ENCODE measurements at places on chromosomes 1 and 21. TPM values are rescaled to one million over a fixed set of nuclear protein-coding genes. Genes with fewer than 3 reads are reported as not detected.
A peak's percentile ranks its signal among the peaks of the same experiment; 100 is the strongest.

DNA sequence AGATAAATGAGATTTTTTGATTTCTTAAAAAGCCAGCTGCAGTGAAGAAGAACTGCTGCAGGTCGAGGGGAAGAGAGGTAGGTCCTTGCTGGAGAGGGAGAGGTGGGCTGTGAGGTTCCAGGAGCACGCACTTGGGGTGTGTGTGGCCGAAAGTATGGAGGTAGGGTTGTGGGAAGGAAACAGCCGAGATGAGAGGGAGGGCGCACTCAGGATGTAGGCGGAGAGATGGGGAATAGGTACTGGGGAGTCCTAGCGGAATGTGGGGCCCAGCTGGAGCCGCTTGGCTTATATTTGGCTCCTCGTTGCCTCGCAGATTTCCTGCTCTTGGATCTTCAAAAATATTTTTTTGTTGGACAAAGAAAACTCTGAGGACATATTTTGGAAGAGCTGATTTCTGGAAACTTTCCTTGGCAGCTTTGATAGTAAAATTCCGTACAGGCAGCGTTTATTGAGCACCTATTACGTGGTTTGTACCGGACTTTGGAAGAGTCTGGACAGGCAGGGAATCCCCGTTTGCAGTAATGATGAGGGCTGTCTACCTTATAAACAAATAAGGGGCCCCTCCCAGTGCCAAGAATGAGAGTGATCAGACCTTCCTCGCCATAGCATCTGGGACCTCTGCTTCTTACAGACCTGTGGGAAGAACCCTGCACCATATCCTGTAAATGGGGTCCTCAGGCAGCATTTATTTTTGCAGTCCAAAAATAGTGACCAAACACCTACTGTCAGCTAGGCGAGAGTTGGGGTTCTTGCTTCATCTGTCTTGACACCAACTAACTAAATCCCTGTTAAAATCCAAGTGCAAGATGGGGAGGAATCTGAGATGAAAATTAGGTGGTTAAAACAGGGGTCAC is 1.5 kb downstream of the LRRC8D start:
- DNase-seq, result no peak

DNA sequence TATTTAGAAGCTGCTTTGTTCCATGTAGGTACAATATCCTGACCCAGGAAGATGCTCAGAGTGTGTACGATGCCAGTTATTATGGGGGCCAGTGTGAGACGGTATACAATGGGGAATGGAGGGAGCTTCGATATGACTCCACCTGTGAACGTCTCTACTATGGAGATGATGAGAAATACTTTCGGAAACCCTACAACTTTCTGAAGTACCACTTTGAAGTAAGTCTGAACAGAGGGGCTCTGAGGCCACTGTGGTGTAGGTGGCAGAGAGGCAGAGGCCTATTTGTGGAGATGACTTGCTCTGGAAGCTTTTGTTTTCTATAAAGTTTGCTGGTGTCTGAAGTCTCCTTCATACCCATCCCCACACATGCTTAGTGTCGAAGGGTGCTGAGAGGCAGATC is 26.8 kb downstream of the C8A start:
- DNase-seq, result no peak

- no peak for DNase-seq
These were observed 456.1 kb upstream of the PROX1 start for GRCh38 chr1:213531369-213532310.

The GFI1 gene
- not detected for total RNA-seq

DNA sequence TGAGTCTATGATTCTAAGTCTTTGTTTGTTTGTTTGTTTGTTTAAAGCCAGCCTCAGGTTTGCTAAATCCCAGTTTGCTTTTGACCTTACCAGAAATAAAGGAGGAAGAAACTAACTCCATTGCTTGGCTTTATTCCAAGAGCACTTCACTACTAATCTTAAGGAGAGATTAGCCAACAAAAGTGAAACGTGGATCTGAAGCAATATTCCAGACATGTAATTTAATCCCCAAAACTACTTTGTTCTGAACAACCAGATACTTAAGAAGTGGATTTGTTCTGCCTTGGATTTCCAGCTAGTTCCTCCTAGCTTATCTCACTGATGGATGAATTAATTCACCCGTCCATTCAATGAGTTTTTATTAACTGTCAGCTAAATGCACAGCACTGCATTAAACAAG is 15.9 kb upstream of the CEP350 start:
- no peak for DNase-seq

DNA sequence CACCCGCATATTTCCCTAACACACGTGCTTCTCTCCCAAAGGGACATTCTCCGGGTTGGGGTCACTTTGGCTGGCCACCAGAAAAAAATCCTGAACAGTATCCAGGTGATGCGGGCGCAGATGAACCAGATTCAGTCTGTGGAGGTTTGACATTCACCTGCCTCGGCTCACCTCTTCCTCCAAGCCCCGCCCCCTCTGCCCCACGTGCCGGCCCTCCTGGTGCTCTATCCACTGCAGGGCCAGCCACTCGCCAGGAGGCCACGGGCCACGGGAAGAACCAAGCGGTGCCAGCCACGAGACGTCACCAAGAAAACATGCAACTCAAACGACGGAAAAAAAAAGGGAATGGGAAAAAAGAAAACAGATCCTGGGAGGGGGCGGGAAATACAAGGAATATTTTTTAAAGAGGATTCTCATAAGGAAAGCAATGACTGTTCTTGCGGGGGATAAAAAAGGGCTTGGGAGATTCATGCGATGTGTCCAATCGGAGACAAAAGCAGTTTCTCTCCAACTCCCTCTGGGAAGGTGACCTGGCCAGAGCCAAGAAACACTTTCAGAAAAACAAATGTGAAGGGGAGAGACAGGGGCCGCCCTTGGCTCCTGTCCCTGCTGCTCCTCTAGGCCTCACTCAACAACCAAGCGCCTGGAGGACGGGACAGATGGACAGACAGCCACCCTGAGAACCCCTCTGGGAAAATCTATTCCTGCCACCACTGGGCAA is 59.1 kb downstream of the LACTBL1 start:
- no peak for DNase-seq

The CFHR2 gene
- total RNA-seq, result not detected

DNA sequence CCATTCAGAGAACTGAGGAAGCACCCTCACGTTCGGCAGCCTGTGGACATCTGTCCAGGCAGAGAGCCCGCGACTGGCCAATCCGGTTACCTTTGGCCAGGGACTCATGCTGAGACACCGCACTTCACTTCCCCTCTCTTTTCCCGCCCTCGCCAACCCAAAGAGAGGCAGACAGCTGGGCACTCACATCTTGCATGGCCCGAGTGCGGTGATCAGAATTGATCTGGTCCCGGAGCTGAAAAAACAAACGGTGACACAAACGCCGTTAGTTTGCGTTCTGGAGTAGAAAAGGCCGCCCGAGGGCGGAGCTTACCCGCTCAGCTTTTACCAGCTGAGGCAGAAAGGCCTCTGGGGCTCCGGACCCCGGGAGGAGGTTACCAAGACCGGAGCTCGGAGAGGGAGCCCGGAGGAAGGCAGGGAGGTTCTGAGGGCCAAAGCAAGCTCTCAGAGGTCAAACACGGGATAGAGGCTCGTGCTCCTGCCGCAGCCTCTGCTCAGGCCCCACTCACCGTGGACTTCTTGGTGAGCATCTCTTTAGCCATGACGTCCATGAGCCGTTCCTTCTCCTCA is 376 bp downstream of the SF3A3 start:
- DNase-seq, result peak; percentile 41

- DNase-seq, result peak; percentile 99
These were observed at the start of gene PSRC1 for GRCh38 chr1:109282952-109283747. TSS of gene PSRC1 (minus strand) at chr1:109283145.

DNA sequence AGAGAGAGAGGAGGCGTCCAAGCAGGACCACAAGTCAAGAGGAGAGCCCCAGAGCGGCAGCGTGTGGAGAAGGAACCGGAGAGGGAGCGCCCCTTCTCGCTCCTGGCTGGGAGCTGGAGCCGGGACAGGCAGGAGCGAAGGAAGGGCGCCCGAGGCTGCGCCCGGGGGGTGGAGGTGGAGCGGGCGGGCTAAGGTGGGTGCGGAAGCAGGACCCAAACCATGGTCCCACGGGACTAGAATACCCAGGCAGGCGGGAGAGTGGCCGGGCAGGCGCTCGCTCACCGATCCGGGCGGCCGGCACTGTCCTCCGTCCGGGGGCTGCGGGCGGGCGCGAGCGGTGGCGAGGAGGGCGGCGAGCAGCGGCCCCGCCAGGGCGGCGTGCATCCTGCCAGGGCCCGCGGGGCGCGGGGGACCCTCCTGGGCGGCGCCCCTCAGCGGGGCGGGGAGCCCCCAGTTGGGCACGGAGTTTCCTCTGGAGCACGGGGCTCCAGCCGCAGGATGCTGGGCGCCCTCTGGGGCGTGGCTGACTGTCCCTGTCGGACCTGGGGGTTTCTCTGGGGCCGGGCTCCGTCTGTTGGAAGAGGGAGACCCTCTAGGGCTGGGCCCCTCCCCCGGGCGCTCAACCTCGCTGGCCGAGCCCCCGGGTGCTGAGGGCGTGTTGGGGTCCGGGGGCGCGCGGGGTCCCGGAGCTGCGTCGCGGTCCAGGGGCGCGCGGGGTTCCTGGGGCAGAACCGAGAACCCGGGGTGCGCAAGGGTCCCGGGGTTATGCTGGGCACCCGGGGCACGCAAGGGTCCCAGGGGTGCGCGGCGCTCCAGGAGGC is 569 bp downstream of the TRABD2B start:
- no peak for DNase-seq

GRCh38 chr1:196544617-196545016 is 63.6 kb downstream of the KCNT2 start:
- DNase-seq, result no peak

GRCh38 chr1:43035821-43036741 is 77.4 kb upstream of the SLC2A1 start:
- DNase-seq, result no peak

DNA sequence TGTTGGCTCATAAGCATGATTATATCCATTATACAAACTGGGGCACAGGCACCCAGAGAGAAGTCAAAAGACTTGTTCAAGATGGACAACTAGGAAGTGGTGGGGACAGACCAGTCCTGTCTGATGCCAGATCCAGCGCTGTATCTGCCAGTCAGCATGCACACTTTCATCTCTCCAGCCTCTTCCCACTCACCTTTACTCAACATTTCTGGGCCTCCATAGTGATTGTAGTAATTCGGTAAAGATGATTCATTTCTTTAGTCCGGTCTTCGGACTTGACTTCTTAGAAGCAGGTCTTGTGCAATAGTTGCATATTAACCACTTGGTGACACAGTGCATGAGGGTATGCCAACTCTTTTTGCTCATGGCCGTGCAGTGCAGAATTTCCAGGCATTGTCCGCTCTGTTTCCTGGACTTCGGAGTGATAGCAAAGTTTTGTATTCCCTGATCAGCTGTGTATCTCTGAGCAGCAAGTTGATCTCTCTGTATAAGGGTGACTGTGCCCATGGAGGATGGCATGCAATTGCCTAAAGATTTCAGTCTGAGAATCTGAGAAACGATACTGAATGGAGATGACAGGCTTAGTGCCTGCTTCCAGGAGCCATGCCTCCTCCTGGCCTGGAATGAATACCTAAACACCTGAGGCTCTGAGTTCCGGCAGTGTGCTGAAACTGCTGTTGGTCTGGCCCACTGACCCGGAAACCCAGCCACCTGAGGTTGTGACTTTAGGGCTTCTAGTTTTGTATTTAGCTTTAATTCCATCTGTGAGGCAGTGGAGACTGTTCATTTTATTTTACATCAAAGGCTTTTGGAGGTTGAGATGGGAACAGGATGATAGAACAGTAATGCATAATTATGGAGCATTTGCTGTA is 39.0 kb downstream of the GALNT2 start:
- DNase-seq, result no peak

The PGLYRP4 gene
- not detected for total RNA-seq

DNA sequence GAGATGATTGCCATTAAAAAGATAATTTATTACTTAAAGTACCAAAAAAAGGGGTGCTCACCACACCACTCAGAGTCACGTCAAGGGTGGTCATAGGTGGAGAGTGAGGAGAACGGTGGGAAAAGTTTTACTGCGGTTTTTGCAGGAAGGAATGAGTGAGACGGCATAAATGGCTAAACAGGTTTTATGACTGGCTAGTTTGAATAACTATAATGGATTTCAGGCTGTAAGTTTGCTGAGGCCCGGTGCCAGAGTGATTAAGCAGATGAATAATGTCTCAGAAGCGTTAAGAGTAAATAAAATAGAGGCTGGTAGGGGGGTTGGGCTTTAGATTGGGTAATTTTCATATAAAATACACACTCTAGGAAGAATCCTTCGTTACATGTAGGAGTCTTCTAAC is 1337.8 kb downstream of the AMY1C start:
- no peak for DNase-seq

DNA sequence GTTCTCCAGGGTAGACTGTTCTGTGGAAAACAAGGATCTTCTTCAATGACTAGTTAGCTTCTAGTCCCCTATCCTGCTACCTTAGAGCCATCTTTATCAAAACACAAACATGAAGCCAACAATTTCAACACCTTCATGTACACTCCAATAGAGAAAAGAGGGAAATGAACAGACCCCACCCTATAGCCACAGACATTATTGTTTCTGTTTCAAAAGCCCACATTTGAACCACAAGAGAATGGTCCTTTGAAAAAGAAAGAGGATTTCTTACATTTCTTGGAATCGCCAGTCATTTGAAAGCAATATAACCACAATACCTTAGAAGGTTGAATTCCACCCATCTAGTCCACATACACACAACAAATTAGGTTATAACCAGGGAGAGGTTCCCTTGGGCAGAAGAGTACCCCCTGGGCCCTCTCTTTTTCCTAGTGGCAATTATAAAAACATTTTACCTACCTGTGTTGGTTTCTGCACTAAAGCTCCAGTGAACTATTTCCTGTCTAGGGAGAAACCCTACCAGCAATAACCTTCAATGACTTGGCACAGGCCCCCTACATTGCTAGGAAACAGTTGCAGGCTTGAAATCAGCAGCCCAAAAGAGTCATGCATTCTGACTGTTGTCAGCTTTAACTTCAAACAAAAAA is 2.7 kb upstream of the LPGAT1 start:
- DNase-seq, result no peak

DNA sequence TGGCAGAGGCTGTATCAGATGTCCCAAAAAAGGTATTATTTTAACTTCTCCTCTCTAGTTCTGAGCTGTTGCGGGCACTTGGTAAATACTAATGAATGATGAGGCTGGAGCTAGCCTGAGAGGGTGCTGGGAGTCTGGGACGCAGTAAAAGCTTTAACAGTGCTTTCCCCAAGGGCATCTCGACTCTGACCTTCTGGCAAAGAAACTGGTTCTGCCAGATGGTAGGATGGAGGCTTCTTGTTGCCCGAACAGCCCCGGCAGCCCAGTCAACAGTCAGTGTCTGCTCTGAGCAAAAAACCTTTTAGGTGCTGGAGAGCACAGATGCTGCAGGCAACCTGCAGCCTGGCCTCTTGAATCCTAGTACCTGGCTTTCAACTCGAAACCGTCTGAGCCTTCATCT is 2.5 kb upstream of the PNRC2 start:
- no peak for DNase-seq

The AVPR1B gene
- total RNA-seq, result not detected

The RGS16 gene
- 5.7 TPM for total RNA-seq
